ENCODE measurements at places on chromosomes 1 and 21.

DNA sequence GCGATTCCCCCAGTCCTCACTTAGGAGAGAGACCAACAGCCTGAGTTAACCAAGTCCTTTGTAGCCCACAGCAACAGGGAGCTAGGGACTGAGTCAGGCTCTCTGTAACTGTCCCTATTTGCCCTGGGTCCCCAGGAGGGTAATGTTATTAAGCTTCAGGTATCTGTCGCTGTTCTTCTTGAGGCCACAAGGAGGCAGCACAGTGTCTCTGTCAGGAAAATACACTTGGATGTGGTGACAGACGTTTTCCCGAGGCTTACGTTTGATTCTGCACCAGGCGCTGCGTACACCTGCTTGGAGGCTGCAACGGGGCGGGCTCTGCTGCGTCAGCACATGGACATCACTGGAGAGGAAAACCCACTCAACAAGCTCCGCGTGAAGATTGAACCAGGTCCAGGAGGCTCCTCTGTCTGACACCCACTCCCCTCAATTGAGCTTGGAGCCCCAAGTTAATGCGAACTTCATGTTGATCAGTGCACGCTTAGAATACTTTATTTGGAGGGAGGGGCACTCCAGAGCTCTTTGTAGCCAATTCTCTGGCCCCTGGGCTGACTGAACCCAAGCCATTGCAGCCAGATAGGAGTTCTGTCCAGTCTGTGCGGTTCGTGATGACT lies 10.7 kb upstream of the ELF3 start:
- no peak for DNase-seq

GRCh38 chr1:23150125-23150524 lies 18.5 kb downstream of the LUZP1 start:
- no peak for DNase-seq

DNA sequence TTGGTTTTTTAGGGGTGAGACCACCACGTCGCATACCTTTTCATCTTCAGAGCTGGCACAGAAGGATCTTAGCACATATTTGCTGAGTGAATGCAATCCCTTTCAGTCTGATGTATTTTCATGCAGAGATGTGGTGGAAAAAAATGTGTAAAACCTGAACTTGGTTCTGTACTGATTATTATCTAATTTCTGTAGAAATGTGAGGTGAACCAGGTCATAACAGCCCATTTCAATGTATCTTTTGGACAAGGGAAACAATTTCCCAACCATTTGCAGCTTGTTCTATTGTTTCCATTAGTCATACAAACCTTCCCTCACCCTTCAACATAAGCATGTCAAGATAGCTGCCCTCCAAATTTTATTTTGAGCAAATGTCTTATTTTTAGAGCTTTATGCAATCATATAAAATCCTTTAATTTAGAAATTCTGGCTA lies 46.8 kb upstream of the RUNX1 start:
- DNase-seq, result no peak

- DNase-seq, result no peak
These were observed 198.3 kb upstream of the RNPC3 start for GRCh38 chr1:103327054-103327719.

GRCh38 chr1:173798078-173798477 lies 26.4 kb upstream of the DARS2 start:
- DNase-seq, result no peak

- no peak for DNase-seq
These were observed 357.4 kb downstream of the LMO4 start for GRCh38 chr1:87686136-87686495.

GRCh38 chr21:42524341-42525028 lies 10.8 kb downstream of the SLC37A1 start:
- DNase-seq, result peak; percentile 46

DNA sequence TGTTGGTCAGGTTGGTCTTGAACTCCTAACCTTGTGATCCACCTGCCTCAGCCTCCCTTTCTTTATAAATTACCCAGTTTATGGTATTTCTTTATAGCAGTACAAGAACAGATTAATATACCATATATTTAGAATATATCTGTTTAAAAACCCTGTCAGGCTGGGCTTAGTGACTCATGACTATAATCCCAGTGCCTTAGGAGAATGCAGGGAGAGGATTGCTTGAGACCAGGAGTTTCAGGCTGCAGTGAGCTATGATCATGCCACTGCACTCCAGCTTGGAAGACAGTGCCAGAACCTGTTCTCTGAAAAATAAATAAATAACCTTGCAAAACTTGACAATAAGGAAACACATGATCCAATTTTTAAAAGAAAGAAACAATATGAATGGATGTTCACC lies 43.9 kb downstream of the ZNF684 start:
- DNase-seq, result no peak

DNA sequence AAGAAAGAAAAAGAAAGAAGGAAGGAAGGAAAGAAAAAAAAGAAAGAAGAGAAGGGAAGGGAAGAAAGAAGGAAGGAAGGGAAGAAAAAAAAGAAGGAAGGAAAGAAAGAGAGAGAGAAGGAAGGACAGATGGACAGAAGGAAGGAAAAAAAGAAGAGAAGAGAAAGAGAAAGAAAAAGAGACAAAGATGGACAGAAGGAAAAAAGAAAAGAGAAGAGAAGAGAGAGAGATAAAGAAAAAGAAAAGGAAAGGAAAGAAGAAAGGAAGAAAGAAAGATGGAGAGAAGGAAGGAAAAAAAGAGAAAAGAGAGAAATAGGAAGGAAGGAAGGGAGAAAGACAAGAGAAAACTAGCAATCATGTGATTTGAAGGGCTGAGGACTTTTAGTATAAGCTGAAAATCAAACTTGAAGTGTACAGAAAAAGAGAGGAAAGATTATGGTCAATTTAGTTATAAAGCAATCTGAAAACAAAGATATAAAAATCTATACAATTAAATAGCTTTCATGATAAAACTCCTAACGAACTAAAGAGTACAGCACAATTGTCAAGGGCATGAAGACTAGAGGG lies 115.3 kb downstream of the LTN1 start:
- no peak for DNase-seq

- DNase-seq, result no peak
These were observed 94.4 kb downstream of the RAVER2 start for GRCh38 chr1:64839261-64839660.

DNA sequence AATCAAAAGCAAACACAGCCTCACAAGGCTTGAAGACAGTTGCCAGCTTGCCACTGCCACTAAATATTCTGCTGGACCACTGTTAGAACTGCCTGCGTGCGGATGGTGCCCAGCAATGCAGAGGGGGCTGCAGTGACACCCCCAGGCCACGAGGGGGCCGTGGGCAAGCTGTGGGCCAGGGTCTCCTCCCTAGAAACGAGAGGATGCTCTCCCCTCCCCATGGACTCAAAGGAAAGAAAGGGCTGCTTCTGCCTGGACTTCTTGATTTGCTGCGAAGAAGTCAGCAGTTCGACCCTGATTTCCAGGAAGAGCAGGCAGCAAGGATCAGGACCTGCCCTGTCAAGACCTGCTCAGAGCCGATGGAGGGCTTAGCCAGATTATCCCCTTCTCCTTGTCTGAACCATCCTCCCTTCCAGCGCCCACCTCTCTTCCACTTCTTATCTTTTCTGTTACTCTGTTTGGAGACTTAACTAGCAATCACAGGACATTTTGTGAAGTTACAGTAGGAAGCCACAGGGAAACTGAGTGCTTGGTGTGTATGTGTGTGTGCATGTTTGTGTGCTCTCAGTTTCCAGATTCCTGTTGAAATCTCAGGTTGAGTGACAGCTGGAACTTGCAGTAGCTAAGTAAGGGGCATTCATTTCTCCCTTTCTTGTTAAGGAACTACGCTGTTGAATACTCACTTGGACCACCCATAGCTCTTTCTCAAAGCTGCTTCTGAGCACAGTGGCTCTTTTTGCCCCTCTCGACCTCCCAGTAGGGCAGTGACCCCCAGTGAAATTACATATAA lies 2.7 kb downstream of the MAN1C1 start:
- DNase-seq, result no peak

- no peak for DNase-seq
These were observed 37.6 kb upstream of the GORAB start for GRCh38 chr1:170494369-170494768.

GRCh38 chr21:31866077-31866511 lies 6.7 kb upstream of the HUNK start:
- DNase-seq, result peak; percentile 31

GRCh38 chr1:62126579-62127290 lies 67.9 kb upstream of the L1TD1 start:
- DNase-seq, result no peak

GRCh38 chr1:173114346-173114745 lies 63.6 kb upstream of the TNFSF18 start:
- no peak for DNase-seq

- DNase-seq, result no peak
These were observed at the start of gene AADACL4 for GRCh38 chr1:12643785-12644184. Gene AADACL4, plus strand, starts transcription at chr1:12644085. Its CDS starts 462 bp downstream, at chr1:12644547.

DNA sequence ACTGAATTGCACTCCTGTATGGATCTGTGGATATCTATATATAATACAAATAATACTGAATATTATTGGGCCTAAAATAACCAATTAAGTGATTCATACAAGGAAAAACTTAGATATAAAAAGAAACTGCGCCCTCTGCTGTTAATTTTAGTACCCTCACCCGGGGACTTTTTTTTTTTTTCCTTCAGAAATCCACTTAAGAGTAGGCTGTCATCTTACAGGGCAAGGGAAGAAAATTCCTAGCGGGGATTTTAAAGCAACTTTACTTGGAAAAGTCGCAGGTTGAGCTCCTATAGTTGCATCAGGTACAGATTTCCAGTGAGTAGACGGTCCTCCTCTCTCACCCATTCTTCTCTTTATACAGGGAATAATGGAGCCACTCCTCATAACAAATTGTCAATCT lies 1.3 kb downstream of the NTNG1 start:
- DNase-seq, result no peak

- DNase-seq, result no peak
These were observed 397.8 kb upstream of the USP24 start for GRCh38 chr1:55612988-55613387.

GRCh38 chr1:183942933-183943693 lies 94.4 kb downstream of the COLGALT2 start:
- no peak for DNase-seq

DNA sequence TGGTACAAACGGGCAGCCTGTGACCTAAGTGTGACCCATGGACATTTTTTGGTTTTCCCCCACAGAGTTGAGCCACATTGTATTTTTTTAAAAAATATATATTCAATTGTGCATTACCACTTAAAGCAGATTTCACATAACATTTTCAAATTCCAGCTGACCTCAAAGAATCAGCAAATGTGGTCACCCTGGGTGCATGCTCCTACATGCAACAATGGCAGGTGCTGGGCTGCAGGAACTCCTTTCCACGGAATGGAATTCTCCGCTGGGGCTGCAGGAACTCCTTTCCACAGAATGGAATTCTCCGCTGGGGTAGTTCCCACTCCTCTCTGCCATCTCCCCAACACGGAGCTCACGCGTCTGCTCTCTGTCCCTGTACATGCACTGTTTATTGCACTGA lies 68.7 kb downstream of the MAP10 start:
- DNase-seq, result no peak

GRCh38 chr1:119724611-119725218 lies 13.0 kb downstream of the PHGDH start:
- DNase-seq, result no peak

GRCh38 chr1:93615582-93616150 lies 66.0 kb downstream of the BCAR3 start:
- no peak for DNase-seq

GRCh38 chr1:115091572-115091971 lies 2.3 kb upstream of the TSPAN2 start:
- no peak for DNase-seq

DNA sequence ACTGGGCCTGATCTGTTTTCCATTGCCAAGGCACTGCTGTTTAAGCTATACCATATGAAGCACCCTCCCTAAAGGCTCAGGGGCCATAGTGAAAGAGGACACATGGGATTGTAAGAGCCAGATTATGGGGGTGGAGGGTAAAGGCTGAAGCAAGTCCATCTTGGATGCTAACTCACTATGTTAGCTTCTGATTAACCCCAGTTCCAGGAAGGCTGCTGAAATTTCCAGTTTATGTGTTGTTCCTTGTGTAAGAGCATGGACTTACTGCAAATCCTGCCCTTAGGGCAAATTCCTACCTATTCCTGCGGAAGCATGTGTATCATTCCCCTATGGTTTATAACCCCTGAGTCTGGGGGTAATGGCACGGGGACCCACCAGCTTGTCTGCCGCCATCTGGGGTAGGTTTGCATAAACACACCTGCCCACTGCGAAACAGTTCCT lies 91.8 kb upstream of the SERBP1 start:
- no peak for DNase-seq

GRCh38 chr1:211336161-211336560 lies 9.5 kb downstream of the TRAF5 start:
- no peak for DNase-seq

DNA sequence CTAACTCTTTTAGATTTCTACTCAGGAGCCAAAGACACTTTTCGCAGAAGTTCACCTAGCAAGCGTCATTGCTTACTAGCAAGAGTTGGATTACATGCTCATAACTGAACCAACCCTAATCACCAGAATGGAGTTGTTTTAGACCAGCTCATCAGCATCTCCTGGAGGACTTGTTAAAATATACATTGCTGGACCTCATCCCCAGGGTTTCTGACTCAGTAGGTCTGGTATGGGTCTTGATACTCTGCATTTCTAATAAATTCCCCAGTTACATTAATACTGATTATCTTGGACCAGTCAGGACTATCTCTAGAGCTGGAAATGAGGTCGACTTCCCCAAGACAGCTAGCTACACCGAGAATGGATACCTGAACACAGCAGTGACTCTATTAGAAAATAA lies 9.7 kb upstream of the PRDX6 start:
- DNase-seq, result no peak

- peak; percentile 27 for DNase-seq
These were observed 56.6 kb downstream of the AGPAT3 start for GRCh38 chr21:43921571-43921978.

- no peak for DNase-seq
These were observed 70.9 kb downstream of the PRDM16 start for GRCh38 chr1:3139871-3140361.

DNA sequence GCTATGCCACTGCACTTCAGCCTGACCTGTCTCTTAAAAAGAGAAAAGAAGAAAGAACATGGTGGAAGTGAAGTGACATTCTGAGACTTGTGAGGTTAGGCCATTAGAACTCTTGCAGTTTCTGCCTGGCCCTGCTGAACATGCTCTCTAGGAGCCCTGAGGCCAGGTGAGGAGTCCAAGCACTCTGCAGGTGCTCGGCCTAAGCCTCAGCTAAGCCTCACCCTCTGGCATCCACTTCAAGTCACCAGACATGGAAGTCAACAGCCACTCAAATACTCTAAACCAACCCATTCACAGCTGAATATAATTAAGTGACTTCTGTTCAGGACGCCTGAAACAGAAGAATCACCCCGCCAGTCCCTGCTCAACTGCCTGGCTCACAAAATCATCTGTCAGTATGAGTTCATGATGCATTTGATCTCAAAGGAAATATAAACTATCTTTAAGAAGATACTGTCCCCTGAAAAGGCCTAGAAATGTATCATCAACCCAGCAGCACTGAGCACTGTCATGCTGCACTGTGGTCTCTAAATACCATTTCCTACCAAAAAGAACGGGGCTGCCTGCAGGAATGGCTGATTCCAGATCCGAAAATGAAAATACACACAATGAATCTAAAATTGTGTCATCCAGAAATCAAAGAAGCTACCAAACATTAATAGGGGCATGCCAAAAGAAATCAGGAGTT lies 118.8 kb downstream of the PSMG1 start:
- no peak for DNase-seq
